Activated gamma-delta T cell treated with Interleukin-2 at 50 U/mL for 16 hours (primary cell): ENCODE measurements at places on chromosomes 16 and 17.

DNA sequence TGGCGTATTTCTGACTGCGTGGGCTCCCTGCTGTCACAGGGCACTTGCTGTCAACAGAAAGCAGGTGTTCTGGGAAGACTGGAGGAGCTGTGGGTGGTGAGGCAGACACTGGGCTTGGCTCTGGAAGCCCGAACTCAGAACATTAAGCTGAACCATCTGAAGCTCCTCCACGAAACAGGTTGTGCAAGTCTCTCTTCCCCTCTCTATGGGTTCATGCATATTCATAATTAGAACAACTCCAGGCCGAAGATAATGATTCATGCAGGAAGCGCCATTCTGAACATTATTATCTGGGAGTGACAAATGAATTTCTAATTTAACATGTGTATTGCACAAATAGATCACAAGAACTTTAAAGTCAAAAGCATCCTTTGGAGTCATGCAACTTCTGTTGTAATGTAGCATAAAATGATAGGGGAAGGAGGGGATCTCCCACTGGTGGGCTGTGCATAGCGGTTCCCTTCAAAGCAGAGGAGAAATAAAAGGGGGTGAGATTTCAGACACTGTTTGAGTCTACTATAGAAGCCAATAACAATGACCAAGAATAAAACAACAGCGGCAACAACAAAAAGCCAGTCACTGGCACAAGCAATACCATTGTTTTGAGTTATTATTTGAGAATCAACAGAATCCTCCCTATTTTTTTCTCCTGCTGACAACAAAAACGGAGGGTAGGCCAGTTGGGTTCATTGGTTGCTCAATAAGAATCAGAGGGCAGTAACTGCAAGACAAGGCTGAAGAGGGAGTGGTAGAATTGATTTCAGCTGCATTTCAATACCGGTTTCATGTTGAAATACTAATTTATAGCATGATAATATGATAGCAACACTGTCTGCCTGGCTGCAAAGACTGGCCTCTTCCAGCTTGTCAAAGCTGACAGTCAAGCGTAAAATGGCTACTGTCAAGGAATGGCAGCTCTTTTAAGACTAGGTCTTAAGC, 407.3 kb downstream of the XYLT1 start:
- DNase-seq = no peak

DNA sequence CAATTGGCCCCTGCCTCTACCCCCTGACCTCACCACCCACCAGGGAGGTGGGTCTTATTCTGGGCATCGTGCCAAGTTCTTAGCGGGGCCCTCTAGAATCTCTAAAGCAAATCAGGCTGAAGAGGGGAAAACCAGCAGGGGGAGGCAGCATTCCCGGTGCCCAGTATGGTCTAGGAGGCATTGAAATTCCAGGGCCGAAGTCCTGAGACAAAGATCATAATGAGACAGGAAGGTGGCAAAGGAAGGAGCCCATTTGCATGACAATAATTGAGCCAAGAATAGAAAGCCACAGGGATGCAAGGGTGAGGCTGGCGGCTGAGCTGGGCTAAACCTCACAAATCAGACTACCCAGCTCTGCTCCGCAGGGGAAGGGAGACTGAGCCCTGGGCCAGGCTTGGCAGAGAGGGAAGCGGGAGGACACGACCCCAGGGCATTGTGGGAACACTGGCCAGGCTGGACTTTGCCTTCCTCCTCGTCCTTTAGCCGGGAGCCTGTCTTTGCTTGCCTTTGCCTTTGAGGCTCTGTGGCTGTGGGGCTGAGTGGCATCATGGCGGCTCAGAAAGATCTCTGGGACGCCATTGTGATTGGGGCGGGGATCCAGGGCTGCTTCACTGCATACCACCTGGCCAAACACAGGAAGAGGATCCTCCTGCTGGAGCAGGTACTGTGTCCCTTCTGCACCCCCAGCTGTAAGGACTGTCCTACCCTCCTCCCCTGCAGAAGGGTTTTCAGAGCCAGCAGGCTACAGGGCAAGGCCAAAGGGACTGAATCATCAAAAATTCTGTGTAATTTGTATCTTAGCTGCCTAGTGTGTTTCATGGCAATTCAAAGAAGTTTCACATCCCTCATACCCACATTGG, at the start of gene PIPOX:
PIPOX (plus strand) TSS at position 463 of the 860 bp plus-strand sequence; CDS start at position 548, 85 bp downstream.
- no peak for DNase-seq

- no peak for DNase-seq
Measured at GRCh38 chr17:1108478-1108764, 71.4 kb downstream of the ABR start.

- no peak for DNase-seq
Measured at GRCh38 chr17:15384142-15384787, 42.9 kb upstream of the TEKT3 start.

DNA sequence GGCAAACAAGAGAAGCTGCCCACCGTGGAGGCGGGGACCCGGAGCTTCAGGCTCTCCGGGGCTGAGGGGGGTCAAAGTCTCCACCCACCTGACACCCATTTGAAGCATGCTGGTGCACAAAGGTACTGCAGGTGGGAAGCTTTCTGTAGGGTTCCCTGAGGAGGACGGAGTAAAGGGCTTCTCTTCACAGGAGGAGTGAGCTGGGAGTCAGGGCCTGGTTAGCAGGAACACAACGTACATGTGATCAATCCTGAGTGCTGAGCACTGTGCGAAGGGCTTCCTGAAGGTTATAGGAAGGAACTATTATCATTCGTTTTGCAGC, 252.9 kb upstream of the RPL38 start:
- DNase-seq = no peak
